Glutamatergic neuron (in vitro differentiated cells): ENCODE measurements at places on chromosomes 11 and 22. TPM values are rescaled to one million over a fixed set of nuclear protein-coding genes. Genes with fewer than 3 reads are reported as not detected.

The OR52I1 gene
- total RNA-seq = 0.27 TPM

The ARHGAP42 gene
- total RNA-seq = 21.4 TPM

DNA sequence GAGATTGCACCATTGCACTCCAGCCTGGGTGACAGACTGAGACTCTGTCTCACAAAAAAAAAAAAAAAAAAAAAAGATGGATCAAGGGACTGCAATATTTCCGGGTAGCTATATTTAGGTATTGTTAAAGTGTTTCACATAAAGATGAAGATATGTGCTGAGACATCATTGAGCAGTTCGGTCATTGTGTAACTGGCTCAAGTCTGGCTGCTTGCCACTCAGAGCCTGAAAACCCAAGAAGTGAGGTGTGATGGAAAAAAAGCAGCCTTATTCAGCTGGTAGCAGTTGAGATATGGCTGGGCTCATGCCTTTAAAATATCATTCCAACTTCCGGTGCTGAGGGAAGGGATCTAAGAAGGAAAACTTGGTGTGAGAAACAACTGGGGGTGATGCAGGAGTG lies 46.9 kb downstream of the LUZP2 start:
- H3K27me3 ChIP-seq = no peaks in the 10 kb centered on the region
- no peaks in the 10 kb centered on the region for H3K4me1 ChIP-seq
- no peak overlapping the region for H3K4me3 ChIP-seq
- no peak overlapping the region for H3K27ac ChIP-seq

GRCh38 chr22:33038836-33039235 lies 19.3 kb downstream of the SYN3 start:
- H3K4me3 ChIP-seq = no peak overlapping the region
- DNase-seq = no peak
- peaks cover 13% of the 10 kb centered on the region for H3K4me1 ChIP-seq
- no peak overlapping the region for H3K27ac ChIP-seq
- peaks cover 5% of the 10 kb centered on the region for H3K27me3 ChIP-seq

- no peak for DNase-seq
- H3K27ac ChIP-seq = no peak overlapping the region
- no peaks in the 10 kb centered on the region for H3K36me3 ChIP-seq
- H3K27me3 ChIP-seq = peaks cover 19% of the 10 kb centered on the region
- peaks cover 8% of the 10 kb centered on the region for H3K4me1 ChIP-seq
Measured at GRCh38 chr11:67368621-67369020, 4.8 kb downstream of the CLCF1 start.

- H3K4me1 ChIP-seq = peaks cover 4% of the 10 kb centered on the region
- H3K27me3 ChIP-seq = peaks cover 16% of the 10 kb centered on the region
- no peak overlapping the region for H3K27ac ChIP-seq
- H3K4me3 ChIP-seq = no peak overlapping the region
- no peaks in the 10 kb centered on the region for H3K36me3 ChIP-seq
- DNase-seq = peak; percentile 9
Measured at GRCh38 chr22:44383064-44383575, 70.4 kb upstream of the SHISAL1 start.

- no peak overlapping the region for H3K27ac ChIP-seq
- H3K27me3 ChIP-seq = no peaks in the 10 kb centered on the region
- H3K4me3 ChIP-seq = no peak overlapping the region
- no peaks in the 10 kb centered on the region for H3K4me1 ChIP-seq
Measured at GRCh38 chr11:124415356-124415923, 9.2 kb downstream of the OR8B4 start.

DNA sequence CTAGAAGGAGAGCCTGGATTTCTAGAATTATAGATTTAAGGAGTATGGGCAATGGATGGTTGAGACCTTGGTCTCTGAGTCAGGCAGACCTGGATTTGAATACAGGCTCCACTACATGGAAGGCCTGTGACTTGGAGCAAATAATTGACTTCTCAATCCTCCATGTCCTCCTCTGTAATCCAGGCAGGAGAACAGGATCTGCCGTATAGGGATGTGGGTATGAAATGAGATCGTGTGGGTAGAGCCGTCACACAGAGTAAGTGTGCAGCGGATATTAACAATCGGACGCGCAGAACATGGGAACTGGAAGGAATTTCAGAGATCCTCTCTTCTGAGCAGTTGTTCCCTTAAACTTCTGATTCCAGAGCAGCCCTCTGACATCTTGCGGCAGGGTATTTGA lies 11.5 kb upstream of the TMPRSS13 start:
- H3K4me3 ChIP-seq = no peak overlapping the region
- DNase-seq = no peak
- no peak overlapping the region for H3K27ac ChIP-seq
- H3K4me1 ChIP-seq = peaks cover 5% of the 10 kb centered on the region
- peaks cover 12% of the 10 kb centered on the region for H3K36me3 ChIP-seq
